Fibroblast of skin of right biceps (primary cell): ENCODE measurements at places on chromosomes 6 and 20.

GRCh38 chr20:11912013-11912658 lies 5.6 kb upstream of the BTBD3 start:
- DNase-seq = peak; percentile 8

DNA sequence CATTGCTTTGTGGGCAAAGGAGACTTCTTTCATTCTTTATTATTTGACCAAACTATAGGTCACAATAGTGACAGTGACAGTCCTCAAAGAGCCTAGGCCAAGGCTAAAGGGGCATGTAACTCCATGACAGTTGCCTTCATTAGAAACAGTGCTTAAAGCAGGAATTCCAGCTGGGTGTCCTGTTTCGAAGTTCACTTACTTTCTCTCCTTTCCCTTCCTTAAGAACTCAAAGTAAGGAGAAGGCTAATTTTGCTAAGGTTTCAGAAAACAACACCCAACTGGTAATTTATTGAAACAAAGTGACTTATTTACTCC lies 48.1 kb upstream of the HEY2 start:
- DNase-seq = no peak

DNA sequence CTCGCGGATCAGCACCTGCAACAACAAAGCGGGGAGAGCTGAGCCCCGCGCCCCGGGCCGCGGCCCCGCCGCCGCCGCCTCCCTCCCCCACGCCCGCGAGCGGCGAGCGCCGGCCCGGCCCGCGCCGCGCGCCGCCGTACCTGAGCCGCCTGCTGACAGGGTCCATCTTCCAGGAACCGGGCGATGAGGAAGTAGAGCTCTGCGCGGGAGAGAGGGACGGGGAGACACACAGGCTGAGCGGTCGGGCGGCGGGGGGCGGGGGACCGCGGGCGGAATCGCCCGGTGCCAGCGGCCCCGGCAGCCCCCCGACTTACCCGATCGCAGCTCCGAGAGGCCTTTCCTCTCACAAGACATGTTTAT lies 359 bp downstream of the PHIP start:
- no peak for DNase-seq

DNA sequence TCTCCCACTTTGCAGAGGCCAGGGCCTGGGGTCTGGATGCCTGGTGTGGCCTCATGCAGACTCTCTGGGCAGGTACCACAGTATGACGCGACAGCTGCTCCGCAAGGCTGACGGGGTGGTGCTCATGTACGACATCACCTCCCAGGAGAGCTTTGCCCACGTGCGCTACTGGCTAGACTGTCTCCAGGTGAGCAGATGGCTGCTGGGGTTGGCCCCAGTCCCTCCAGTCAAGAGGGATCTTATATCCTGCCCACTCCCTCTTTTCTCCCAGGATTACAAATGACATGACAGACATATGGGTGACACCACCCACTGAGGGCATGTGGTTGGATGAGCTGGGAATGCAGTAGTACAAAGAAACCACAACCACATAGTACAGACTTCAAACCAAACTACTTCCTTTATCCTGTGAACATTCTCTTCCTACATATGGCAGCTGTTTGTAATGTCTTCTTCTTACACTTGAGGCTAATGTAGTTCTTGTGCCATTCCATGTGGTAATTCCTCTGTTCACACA lies 29.9 kb downstream of the RAB44 start:
- peak; percentile 53 for DNase-seq

- no peak for DNase-seq
Observed at GRCh38 chr20:23167431-23167830, 81.3 kb upstream of the CD93 start.

GRCh38 chr6:45377043-45377553 lies 636 bp downstream of the SUPT3H start:
- DNase-seq = no peak

- DNase-seq = no peak
Observed at GRCh38 chr6:163670336-163670735, 255.8 kb downstream of the QKI start.
